Stimulated activated CD8-positive, alpha-beta memory T cell treated with anti-CD3 and anti-CD28 coated beads, Interleukin-4, amount 100 ng/mL, for 24 hours (primary cell): ENCODE measurements at places on chromosomes 16 and 17.
A peak's percentile ranks its signal among the peaks of the same experiment; 100 is the strongest.

DNA sequence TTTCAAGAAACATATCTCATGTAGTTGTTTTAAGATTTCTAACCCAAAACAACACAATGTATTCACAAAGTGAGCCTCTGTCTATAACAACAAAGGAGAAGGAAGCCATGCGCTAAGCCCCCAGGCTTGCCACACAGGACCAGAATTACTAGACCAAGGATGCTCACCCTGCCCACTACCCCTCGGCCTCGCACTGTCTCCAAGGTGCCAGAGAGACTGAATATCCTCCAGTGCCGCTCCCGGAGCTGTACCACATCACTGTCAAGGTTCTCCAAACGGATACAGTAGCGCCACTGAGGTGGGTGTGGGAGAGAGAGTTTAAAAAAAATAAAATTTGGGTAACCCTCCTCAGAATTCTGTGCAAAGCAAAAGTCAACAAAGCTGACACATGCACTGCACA is 7.1 kb downstream of the POLDIP2 start:
- DNase-seq = no peak

DNA sequence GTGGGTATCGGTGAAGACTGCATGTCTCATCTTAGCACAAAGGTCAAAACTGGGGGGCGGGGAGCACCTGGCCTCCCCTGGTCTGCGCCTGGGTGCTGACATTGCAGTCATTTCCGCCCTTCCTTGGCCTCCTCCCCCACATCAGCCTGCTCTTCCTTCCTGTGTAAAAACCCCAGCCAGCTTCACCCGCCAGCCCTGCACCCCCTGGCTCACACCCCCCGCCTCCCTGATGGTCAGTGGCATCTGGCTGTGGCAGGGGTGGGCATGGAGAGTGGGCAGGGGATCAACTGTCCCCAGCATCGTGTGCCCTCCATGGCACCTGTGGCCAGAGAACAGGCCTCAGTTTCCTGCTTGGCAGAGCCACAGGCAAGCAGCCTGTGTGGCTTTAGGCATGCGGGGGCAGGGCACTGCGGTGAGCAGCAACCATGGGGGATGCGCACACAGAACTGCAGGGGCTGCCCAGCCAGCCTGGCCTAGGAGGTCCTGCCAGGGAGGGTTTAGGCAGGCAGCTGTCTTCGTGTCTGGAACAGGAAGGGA is 26.5 kb upstream of the LASP1NB start:
- DNase-seq = peak; percentile 87

GRCh38 chr17:81405411-81405872 is 10.2 kb downstream of the BAHCC1 start:
- DNase-seq = no peak

GRCh38 chr17:44220213-44221083 is 973 bp upstream of the UBTF start:
- no peak for DNase-seq

DNA sequence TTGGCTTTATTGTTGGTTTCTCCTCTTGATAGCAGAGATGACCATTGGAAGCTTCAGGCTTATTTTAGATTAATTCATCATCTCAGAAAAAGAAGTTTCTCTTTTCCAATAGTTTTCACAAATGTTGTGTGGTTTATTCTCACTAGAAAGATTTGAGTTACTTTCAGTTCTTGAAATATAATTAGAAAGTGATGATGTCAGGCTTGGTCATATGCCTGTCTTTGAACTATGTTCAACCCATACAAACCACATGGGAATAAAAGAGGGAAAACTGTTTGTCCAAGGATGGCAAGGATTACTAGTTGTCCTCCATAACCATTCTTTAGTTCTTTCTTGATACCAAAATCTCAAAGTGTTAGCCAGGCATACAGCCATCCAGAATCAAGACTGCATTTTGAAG is 3.7 kb upstream of the HS3ST2 start:
- DNase-seq = no peak
